ENCODE measurements at places on chromosomes 6 and 20.

GRCh38 chr6:116492331-116493067, 18.9 kb upstream of the CALHM5 start:
- no peak for DNase-seq

GRCh38 chr20:58147628-58148370, 80.7 kb downstream of the ANKRD60 start:
- no peak for DNase-seq

DNA sequence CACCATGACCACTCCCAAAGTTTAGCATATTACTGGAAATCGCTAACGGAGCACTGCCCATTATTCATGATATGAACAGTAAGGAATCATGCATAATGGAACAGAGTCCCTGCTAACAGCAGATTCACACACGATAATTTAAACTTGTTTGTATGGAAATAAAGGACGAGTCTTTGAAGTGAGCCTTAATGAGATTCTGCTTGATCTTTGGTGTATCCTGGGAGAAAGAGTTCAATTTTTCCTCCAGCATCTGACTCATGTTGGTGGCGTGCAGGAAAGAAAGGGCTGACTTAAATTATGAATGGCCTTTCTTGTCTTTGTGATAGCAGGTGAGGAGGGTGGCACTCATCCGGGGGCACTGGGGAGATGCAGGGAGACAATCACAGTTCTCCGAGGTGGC, 194.6 kb downstream of the ZNF217 start:
- DNase-seq, result no peak

GRCh38 chr20:23508449-23509229, 17.7 kb downstream of the CST8 start:
- DNase-seq, result no peak

DNA sequence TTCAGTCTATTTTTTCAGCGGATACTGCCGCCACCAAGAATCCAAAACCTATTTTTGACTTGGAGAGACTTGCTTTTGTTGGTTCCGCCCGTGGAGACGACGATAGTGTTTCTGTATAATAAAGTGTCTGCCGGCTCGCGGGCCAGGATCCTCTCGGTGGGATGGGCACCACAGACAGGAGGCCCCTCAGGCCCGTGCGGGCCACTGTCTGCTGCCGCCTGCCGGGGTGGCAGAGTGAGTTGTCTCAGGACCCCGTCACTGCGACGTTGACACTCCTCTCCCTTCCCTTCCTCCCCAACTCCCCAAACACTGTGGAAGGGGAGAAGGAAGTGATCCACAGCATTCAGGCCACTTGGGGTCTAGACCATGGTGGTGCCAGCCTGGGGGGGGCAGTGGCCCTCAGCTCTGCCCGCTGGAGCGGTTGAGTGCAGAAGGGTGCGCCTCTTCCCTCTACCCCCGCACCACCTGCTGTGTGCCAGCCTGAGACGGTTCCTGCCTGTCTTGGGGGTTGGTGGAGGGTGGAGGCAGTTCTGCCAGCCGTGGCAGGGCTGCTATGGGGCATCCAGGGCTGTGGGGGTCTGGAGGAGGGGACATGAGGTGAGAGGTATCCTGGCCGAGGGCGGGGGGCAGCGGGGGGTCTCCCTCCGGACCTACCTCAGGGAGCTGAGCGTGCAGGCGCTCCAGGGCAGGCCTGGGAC, 17.5 kb downstream of the RBM38 start:
- no peak for DNase-seq
